GM12878 (cell line): ENCODE measurements at places on chromosomes 1 and 21. TPM values are rescaled to one million over a fixed set of nuclear protein-coding genes. Genes with fewer than 3 reads are reported as not detected.

The JAM2 gene
- 8.6 and 9.1 TPM in 2 replicates for polyA plus RNA-seq

- peaks cover 13% of the 10 kb centered on the region for H3K4me1 ChIP-seq
- no peaks in the 10 kb centered on the region for H3K27me3 ChIP-seq
- peak overlapping the region; percentile 97 for H3K27ac ChIP-seq
- peaks cover 3% of the 10 kb centered on the region for H3K36me3 ChIP-seq
- peak overlapping the region; percentile 90 for H3K4me3 ChIP-seq
- DNase-seq = no peak
These were observed 1.7 kb downstream of the SLC50A1 start for GRCh38 chr1:155137154-155137949.

The ITLN1 gene
- not detected in 2 replicates for polyA plus RNA-seq

GRCh38 chr1:45925728-45926287 lies 122.4 kb downstream of the MAST2 start:
- H3K4me1 ChIP-seq = peaks cover 20% of the 10 kb centered on the region
- peak overlapping the region; percentile 50 for H3K27ac ChIP-seq
- H3K4me3 ChIP-seq = no peak overlapping the region; the same call in 1 of the 2 replicates
- no peaks in the 10 kb centered on the region for H3K27me3 ChIP-seq
- no peaks in the 10 kb centered on the region; the same call in 1 of the 2 replicates for H3K36me3 ChIP-seq

The C1orf74 gene
- 4.6 and 5.5 TPM in 2 replicates for polyA plus RNA-seq

The CATSPERE gene
- 0.22 TPM in 1 of 2 replicates, not detected in the other for polyA plus RNA-seq

DNA sequence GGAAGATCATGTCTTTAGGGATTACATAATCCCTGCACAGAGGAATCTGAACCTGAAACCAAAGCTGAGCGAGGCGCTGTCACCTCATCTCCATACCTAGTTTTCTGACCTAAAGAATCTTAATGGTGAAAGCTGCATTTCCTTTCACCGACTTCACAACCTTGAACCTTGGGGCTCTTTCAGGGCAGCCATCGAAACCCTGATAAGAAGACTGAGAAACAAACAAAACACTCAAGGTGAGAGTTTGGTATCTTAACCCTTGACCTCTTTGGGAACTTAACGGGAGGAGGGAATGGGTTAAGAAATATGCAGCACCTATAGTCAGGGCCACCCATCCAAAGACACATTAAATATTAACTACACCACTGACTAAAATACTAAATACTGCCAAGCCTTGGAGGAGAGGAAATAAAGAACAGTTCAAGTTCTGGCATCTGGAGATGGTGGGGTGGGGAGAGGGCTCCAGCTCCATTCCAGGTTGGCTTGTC lies 2.0 kb downstream of the C1orf116 start:
- H3K27ac ChIP-seq = no peak overlapping the region
- H3K27me3 ChIP-seq = peaks cover 3% of the 10 kb centered on the region
- no peaks in the 10 kb centered on the region for H3K36me3 ChIP-seq
- no peaks in the 10 kb centered on the region for H3K4me1 ChIP-seq

DNA sequence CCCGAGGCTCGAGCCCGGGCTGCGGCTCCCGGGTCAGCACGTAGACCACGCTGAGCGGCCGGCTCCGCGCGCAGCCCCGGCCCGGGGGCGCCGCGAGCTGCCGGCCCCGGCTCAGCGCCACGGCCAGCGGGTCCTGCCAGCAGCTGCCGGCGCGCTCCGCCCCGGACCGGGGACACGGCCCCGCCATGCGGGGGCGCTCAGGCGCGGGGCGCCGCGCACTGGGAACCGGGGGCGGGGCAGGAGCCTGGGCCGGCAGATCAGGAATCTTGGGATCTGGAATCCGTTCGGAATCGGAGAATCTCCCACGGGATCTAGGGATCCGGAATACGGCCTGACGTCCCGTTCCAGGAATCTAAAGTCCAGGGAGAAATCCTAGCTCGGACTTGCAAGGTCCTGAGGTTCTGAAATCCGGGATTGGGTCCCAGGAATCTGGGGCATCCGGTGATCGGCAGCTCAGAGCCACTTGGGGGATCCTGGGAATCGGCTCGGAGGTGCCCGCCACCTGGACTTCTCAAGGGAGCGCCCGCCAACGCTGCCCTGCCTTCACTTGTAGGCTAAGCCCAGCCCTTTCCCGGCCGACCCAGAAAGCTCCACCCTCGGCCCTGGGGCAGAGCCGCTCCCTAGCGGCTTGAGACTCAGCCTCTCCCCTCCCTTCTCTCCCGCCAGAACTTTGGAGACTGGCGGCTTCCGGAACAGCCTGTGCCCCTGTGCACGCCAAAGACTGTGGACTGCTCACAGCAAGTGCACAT lies at the start of gene MAP3K6:
Gene MAP3K6 (minus strand): TSS at position 551 of the 749 bp plus-strand sequence. CDS start 364 bp downstream, at position 187.
- H3K27ac ChIP-seq = no peak within 1 kb of the TSS
- peak within 1 kb of the TSS; percentile 76 for H3K4me3 ChIP-seq
- H3K4me1 ChIP-seq = peaks cover 15% of the 10 kb centered on the region
- no peaks in the 10 kb centered on the region for H3K36me3 ChIP-seq
- DNase-seq = no peak

GRCh38 chr1:36396359-36396758 lies 1.3 kb downstream of the LSM10 start:
- no peaks in the 10 kb centered on the region for H3K27me3 ChIP-seq
- peak overlapping the region; percentile 94; the same call in 1 of the 2 replicates for H3K4me3 ChIP-seq
- peaks cover 11% of the 10 kb centered on the region; the same call in 1 of the 2 replicates for H3K36me3 ChIP-seq
- H3K27ac ChIP-seq = peak overlapping the region; percentile 52
- no peak for DNase-seq
- peaks cover 25% of the 10 kb centered on the region for H3K4me1 ChIP-seq

- H3K4me1 ChIP-seq = no peaks in the 10 kb centered on the region
- no peak for DNase-seq
- H3K27me3 ChIP-seq = peaks cover 7% of the 10 kb centered on the region; the same call in 1 of the 2 replicates
- no peak overlapping the region for H3K4me3 ChIP-seq
These were observed 19.6 kb downstream of the KANK4 start for GRCh38 chr1:62299426-62300200.

DNA sequence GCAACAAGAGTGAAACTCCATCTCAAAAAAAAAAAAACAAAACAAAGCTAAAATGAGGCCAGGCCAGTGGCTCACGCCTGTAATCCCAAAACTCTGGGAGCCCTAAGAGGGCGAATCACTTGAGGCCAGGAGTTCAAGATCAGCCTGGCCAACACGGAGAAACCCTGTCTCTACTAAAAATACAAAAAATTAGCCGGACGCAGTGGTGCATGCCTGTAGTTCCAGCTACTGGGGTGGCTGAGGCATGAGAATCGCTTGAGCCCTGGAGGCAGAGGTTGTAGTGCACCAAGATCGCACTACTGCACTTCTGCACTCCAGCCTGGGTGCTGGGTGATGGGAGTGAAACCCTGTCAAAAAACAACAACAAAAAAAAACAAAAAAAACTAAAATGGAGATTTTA lies 191.2 kb upstream of the SGIP1 start:
- H3K4me1 ChIP-seq = peaks cover 26% of the 10 kb centered on the region
- DNase-seq = no peak
- no peaks in the 10 kb centered on the region for H3K36me3 ChIP-seq
- H3K27me3 ChIP-seq = no peaks in the 10 kb centered on the region
